ENCODE measurements at places on chromosomes 11 and 22.

DNA sequence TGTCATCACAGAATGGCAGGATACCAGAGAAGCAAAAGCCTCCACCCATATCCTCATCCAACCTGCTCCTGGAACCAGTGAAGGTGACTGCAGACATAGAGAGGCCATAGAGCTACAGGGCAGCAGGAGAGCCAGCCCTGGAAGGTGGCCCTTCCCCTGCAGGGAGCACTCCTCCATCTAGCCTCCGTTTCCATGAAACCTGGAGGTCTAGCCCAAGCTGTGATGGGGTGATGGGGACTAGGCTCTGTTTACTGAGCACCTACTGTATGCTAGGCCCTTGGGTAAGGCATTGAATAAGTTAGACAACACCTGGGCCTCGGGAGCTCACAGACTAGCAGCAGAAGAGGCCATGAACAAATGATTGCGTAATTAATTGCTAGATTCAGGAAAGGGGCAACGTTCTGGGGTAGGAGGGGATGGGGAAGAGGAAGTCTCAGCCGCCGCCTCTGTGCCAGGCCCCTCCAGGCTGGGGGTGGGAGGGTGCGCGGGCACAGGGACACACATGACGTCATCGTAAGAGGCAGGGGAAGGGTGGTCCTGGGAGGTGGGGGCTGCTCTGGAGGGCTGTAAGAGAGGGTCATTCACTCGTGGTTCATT, 784 bp upstream of the SYNGR1 start:
- no peak for DNase-seq

DNA sequence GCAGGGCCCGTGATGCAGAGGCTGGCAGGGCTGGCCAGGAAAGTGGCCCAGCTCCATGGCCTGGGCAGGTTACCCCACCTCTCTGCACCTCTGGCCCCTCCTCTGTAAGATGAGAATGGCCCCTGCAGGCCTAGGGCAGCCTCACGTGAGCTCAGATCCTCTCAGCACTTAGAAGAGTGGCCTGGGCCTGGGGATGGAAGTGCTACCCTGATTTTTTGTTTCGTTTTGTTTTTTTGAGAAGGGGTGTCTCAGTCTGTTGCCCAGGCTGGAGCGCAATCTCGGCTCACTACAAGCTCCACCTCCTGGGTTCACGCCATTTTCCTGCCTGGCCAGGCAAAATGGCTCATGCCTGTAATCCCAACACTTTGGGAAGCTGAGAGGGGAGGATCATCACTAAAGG, 982 bp downstream of the APOBEC3H start:
- peak; percentile 17 for DNase-seq

- DNase-seq: no peak
Measured at GRCh38 chr22:41920271-41920976, 5.5 kb upstream of the SHISA8 start.

- no peak for DNase-seq
Measured at GRCh38 chr11:76903325-76903724, 42.6 kb downstream of the ACER3 start.

GRCh38 chr11:95364324-95365295, 133.6 kb upstream of the SESN3 start:
- DNase-seq: no peak

GRCh38 chr11:69510471-69511357, 29.3 kb downstream of the LINC01488 start:
- no peak for DNase-seq

DNA sequence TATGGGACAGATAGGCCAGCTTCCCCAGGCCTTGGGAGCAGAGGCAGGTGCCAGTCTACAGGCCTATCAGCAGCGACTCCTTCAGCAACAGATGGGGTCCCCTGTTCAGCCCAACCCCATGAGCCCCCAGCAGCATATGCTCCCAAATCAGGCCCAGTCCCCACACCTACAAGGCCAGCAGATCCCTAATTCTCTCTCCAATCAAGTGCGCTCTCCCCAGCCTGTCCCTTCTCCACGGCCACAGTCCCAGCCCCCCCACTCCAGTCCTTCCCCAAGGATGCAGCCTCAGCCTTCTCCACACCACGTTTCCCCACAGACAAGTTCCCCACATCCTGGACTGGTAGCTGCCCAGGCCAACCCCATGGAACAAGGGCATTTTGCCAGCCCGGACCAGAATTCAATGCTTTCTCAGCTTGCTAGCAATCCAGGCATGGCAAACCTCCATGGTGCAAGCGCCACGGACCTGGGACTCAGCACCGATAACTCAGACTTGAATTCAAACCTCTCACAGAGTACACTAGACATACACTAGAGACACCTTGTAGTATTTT, 26.6 kb upstream of the L3MBTL2 start:
- no peak for DNase-seq

DNA sequence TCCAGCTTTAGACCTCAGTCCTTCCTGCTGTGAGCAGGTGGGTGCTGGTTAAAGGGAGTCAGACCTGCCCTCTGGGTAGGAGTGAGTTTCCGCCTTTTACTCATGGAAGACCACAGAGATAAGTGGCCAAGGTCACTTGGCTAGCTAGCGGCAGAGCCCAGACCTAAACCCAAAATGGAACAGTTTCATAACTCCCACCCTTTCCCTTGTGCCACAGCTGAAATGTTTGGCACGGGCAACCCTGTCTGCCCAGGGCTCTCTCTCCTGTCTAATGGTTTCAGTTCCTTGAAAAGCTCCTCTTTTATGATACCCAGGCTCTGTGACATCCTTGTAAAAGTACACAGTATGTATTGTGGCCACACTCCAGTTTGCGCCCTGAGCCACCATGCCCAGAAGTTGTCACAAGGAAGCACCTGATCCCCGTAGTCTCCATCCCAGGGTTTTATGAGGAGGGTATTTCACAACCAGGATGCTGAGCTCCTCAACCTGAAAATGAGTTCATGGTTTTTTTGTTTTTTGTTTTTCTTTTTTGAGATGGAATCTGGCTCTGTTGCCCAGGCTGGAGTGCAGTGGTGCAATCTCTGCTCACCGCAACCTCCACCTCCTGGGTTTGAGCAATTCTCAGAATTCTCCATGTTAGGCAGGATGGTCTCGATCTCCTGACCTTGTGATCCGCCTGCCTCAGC, 5.1 kb downstream of the MB start:
- DNase-seq: no peak

DNA sequence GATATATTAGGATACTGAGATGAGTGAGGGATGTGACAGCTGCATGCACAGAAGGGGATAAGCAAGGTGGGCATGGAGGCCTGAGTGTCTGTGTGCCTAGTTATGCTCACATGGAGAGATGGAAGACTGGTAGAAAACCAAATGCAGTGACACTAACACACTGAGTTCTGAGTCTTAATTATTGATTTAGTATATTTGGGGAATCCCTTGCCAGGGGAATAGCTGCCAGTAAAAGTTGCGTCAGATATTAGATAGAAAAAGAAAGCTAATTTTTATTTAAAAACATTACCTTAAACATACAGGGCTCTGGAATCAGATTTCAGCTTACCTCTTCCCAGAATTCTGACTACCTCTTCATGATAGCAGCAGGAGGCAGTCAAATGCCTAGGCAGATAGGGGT, 620.5 kb downstream of the METTL15 start:
- DNase-seq: no peak

- no peak for DNase-seq
Measured at GRCh38 chr11:35398881-35399280, 20.5 kb downstream of the SLC1A2 start.

GRCh38 chr11:123174196-123175183, 20.6 kb downstream of the CLMP start:
- no peak for DNase-seq

- DNase-seq: no peak
Measured at GRCh38 chr11:96390488-96390792, 627 bp downstream of the JRKL start.

- DNase-seq: no peak
Measured at GRCh38 chr11:43532041-43532440, 148.5 kb upstream of the HSD17B12 start.

GRCh38 chr11:27111896-27112295, 71.3 kb downstream of the BBOX1 start:
- DNase-seq: no peak

DNA sequence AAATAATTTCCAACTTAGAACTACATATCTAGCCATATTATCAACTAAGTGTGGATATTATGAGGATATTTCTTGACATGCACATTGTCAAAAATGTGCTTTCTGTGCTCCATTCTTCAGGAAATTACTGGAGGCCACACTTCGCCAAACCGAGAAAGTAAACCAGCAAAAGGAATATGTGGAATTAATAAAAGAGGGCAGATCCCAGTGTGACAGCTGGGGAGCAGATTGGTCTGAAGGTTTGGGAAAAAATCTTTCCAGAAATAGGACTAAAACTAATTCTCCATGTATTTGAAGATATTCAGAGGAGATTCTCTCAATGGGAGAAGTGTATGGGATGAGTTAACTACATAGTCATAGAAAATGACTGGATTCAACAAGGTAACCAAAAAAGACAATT, 546.9 kb upstream of the API5 start:
- DNase-seq: no peak

GRCh38 chr11:58647141-58647699, 24.8 kb downstream of the CNTF start:
- no peak for DNase-seq

GRCh38 chr11:94809251-94809650, 41.1 kb downstream of the AMOTL1 start:
- no peak for DNase-seq

DNA sequence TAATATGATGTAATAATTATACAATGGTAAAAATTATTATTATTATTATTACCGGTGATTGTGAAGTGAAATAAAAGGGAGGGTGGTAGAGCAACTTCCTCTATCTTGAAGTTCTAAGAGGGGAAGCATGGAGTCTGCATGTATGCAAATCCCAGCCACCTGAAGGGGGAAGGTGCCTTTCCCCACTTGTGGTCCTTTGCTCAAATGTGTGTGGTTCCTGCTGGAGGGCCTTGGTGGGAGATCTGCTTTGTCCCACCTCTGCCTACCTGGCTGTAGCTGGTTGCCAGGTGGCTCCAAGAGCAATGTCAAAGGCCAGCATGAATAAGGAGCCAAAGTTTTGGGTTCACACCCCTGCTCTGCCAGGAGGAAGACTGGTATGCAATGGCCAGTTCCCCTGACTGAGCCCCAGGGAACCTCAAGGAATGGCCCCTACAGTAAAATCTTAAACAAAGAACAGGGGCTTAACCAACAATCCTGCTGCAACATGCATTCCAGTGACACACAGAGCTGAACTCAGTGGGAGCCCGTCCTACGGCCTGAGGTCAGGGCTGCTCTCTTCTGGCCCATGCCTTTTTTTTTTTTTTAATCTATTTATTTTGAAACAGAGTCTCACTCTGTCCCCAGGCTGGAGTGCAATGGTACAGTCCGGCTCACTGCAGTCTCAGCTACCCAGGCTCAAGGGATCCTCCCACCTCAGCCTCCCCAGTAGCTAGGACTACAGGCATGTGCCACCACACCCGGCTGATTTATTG, 8.5 kb downstream of the TMEM132A start:
- no peak for DNase-seq

DNA sequence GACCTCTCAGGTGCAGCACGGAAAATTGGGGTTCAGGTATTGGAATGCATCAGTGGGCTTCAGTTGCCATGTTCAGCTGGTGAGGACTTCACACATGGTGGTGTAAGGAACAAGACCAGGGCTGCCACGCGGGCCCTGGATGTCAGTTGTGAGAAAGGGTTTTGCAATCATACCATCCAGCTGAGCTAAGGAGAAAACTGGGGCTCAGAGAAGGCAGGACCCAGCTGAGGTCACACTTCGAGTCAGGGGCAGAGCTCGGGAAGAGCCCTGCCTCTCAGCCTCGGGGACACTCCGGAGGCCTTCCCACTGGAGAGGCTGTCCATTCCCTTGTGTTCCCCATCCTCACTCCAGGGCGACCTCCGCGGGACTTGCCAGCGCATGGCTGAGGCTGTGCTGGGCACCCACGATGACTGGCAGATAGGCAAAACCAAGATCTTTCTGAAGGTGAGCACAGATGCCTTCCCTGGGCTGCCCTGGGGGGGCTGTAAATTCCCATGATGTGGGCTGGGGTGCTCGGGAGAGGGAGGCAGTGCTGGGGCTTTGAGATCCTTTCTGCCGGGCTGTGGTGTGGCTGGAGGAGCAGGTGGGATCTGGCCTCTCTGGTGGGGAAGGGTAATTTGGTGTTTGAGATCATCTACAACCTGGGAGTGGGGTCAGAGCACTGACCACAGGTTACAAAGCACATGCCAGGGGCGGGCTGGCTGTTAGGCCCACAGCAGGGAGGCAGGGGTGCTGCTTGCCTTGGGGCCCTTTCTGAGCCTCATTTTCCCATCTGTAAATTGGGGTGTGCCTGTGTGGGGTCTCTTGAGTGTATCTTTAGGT, 47.2 kb downstream of the MYO7A start:
- no peak for DNase-seq

DNA sequence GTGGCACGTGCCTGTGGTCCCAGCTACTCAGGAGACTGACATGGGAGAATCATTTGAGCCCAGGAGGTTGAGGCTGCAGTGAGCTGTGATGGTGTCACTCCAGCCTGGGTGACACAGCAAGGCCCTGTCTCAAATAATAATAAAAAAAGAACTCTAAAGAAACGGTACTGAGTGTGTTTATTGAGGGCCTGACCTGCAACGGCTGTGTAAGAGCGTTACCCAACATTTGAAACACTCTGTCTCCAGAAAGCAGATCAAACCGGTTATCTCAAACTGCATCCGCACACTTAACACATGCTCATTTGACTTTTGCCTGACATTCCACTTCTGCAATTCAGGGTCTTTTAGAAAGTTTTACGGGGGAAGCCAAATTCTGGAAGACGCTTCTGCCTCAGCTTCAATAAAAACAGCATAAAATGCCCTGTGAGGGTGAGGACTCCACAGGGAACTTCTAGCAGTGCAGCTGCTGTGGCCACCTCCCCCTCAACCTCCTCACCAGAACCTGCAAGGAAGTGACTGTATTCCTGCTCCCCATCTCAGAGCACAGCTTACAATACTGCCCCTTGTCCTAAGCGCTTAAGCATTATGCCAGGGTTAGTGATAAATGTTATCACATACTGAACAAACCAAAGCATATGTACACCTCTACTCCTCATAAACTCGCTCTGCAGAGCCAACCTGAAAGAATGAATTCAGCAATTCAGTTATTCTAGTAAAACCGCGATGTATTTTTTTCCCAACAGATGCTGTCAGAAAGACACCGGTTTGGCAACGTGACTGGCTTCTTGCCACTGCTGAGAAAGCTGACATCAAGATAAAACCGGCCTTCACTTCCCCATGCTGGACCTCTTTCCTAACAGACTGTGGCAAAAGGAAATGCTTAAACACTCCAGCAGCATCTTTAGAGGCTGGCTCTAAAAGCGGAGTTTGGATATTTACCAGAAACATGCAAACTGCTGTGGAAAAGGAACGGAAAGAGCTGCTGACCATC, 52.2 kb downstream of the PRDM10 start:
- no peak for DNase-seq

DNA sequence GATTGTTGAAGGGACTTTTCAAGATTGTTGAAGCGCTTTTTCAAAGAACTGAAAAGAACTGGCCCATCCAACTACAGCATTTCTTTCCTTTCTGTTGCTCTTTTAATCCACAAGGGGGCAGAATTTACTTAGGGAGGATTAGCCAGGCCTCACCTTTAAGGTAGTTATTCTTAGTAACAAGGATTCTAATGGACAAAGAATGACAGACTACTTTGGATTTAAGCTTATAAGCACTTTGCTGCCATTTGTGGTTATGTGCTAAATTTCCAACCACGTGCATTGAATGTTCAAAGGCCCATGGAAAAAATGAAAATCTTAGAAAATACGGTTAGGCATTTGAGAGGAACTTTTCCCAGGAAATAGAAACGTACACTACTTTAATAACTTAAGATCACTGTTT, 49.5 kb upstream of the HSPA8 start:
- no peak for DNase-seq
